EL (cell line): ENCODE measurements at places on chromosomes 2 and 18.
A peak's percentile ranks its signal among the peaks of the same experiment; 100 is the strongest.

DNA sequence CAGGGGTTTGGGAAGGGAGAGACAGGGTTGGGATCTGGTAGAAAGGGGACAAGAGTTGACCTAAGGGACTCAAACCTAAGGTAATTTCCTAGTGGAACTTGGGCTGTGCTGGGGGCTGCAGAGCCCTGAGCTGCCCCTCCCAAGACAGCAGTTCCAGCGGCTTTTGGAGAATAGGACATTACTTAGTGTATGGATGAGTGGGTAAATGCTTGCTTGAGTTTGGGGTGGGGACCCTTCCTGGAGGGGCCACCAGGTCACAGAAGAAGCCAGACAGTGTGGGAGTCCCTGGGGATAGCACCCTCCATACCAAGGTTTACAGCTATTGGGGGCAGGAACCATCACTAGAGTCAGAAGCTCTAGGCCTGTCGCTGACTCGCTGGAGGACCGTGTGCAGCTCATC is 111.5 kb downstream of the CAPN13 start:
- no peak for DNase-seq

DNA sequence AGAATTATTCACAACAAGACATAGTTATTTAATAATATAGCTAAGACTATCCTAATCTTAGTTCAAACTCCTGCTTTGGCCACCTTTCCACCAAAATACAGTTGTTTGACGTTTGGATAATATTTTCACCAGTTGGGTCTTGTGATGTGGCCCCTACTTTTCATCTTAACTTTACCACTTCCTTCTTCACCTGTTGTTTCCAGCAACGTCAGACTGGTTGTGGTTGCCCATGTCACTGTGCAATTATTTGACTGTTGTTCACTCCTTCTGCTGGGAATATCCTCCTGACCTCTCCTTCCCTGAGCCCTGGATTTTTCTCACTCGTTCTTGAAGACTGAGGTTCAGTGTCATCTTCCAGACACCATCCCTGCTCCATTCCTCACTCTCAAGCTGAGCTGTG is 132.2 kb upstream of the RASGRP3 start:
- no peak for DNase-seq

GRCh38 chr2:185219981-185220380 is 518.6 kb upstream of the FSIP2 start:
- peak; percentile 1 for DNase-seq

GRCh38 chr2:74119339-74119738 is 28.4 kb downstream of the BOLA3 start:
- DNase-seq, result peak; percentile 8

DNA sequence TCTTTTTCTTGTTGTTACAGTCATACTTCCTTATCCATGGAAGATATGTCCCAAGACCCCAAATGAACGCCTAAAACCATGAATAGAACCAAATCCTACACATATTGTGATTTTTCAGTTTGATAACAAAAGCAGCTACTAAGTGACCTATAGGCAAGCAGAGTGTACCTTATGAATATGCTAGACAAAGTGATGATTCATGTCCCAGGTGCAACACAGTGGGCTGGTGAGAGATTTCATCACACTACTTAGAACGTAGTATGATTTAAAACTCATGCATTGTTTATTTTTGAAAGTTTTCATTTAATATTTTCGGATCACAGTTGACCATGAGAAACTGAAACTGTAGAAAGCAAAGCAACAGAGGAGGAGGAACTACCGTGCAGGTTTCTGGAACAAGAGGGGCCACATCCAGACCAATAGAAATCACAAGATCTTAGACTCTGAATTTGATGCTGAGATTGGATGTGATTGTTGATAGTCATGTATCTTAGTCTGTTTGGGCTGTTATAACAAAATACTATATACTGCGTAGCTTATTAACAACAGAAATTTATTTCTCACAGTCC is 470.8 kb upstream of the VRK2 start:
- DNase-seq, result no peak

- peak; percentile 32 for DNase-seq
Measured at GRCh38 chr2:96116424-96116878, at the start of gene ADRA2B. Gene ADRA2B (minus strand): TSS chr2:96116571. CDS start chr2:96116149, 422 bp downstream.

GRCh38 chr2:208549546-208550158 is 143.1 kb downstream of the PTH2R start:
- no peak for DNase-seq
